ENCODE measurements at places on chromosomes 7 and 10. TPM values are rescaled to one million over a fixed set of nuclear protein-coding genes. Genes with fewer than 3 reads are reported as not detected.

Gene CLRN3
- total RNA-seq = not detected

Gene OR13A1
- not detected for total RNA-seq

Gene CYP2C18
- total RNA-seq = not detected

Gene MYO1G
- total RNA-seq = 0.15 TPM

Gene IKZF1
- total RNA-seq = not detected

Gene EBLN1
- total RNA-seq = not detected

Gene UNC5B
- total RNA-seq = 80.5 TPM

Gene PKD1L1
- total RNA-seq = not detected

Gene ZNF804B
- total RNA-seq = not detected

Gene MYOF
- total RNA-seq = 167 TPM

Gene FBH1
- total RNA-seq = 61.8 TPM

Gene ZNF789
- 19.9 TPM for total RNA-seq

Gene LIPK
- total RNA-seq = not detected

Gene METTL2B
- total RNA-seq = 49.7 TPM

Gene FAM25C
- not detected for total RNA-seq

Data from MCF 10A (cell line).